Stimulated activated CD4-positive, alpha-beta T cell treated with anti-CD3 and anti-CD28 coated beads, Interleukin-12 subunit alpha, Interleukin-12 subunit beta, amount 100 ng/mL, for 24 hours (primary cell): ENCODE measurements at places on chromosomes 5 and 9.

GRCh38 chr9:32468740-32469139 is 57.3 kb downstream of the RIGI start:
- DNase-seq, result no peak

GRCh38 chr5:38535248-38535750 is 21.1 kb downstream of the LIFR start:
- DNase-seq, result no peak

DNA sequence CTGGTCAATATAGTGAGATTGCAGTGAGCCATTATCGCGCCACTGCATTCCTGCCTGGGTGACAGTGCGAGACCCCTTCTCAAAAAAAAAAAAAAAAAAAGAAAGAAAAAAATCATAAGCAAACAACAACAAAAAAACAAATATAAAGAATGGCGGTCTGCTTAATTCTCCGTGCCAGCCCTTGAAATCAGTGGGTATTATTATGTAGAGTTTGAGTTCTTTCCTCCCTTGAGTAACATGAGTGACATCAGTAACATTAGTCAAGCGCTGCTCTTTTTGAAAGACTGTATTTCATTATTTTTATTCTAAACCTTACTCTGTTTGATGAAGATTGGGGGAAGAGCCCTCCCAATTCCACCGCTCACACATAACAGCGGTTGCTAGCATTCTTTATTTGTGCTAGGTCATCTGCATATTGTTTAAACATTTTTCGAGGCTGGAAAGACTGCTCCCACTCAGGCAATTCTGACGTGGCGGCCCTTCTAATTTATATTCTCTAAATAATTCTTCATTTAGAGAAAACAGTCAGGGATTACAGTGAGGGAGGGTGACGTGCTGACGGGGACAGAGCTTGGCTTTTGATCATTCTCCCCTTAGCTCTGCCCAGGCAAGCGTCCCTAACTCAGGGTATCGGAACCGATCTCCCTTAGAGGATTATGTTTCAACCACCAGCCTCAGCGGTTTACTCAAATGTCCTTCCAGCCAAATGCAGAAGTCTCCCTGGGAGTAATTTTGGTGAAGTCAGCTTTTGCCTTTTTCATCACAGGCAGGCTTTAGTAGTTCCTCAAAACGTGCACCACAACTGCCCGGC is 860 bp upstream of the MARCHF6 start:
- DNase-seq, result no peak

GRCh38 chr9:77909306-77909705 is 122.3 kb downstream of the GNAQ start:
- no peak for DNase-seq

- no peak for DNase-seq
Measured at GRCh38 chr9:96122282-96122681, 179.7 kb downstream of the HSD17B3 start.

DNA sequence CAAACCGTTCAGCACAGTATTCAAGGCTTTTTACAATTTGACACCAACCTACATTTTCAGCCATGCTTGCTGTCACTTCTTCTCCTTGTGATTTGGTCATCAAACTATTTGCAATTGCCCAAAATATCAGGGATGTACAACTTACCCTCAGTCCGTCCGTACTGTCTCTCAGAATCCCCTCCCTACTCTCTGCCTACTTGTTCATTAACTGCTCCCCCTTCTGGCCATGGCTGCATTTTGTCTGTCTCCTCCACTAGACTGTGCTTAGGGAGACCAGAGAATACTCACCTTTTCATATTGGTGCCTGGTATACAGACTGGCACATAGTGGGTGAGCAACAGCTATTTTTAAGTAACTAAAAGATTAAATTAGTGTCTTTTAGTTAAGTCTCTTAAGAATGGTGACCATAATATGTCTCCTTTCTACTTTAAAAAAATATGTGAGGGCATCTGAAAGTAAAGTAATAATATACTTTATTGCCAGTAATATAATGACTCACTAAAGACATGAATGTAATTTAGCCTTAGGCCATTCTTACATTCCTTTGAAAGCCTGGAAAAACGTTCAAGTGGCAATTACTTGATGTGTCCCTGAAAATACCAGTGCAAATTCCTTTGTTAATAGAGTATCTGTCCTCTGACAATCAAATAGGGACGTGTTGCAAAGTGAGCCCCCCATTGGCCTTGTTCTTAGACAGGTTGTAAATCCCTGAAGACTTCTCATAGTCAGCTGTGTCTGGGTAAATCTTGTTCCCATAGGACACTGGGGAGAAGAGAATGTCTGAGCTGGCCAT is 27.8 kb downstream of the PRLR start:
- peak; percentile 45 for DNase-seq

DNA sequence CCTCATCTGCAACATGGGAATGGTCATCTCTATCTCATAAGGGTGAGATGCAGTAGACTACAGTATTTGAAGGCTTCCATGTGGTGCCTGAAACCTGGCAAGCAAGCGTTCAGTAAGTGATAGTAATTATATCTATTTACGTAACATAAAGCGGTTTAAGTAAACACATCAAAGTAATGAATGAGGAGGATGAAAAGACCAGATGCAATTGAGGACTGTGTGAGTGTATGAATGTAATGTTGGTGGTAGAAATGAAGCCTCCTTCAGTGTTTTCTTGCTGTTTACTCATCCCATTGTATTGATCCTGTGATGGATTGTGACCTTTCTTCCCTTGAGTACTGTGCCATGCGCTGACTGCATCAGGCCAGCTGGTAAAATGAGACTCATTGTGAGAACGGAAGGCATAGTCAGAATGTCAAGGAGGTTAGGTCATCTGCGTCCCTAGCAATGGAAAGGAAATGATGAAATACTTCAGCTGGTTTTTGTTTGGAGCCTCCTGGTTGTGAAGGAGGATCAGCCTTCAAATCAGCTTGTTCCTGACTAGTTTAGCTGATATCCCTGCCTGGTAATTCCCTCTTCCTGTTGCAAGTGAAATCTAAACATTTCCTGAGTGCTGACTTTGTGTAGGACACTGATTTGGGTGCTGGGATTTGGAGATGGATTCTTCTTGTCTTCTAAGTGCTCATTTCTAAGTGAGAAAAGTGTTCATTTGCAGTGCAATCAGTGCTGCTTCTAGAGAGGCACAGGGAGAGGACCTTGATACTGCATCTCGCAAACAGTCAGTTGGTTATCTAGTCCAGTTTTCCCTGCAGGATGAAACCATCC is 35.6 kb downstream of the TNFSF8 start:
- no peak for DNase-seq

GRCh38 chr9:90894986-90895687 is 93.5 kb downstream of the SYK start:
- no peak for DNase-seq

GRCh38 chr5:159262472-159262858 is 625 bp upstream of the UBLCP1 start:
- no peak for DNase-seq

- no peak for DNase-seq
Measured at GRCh38 chr5:61139094-61139873, 23.0 kb downstream of the SMIM15 start.

DNA sequence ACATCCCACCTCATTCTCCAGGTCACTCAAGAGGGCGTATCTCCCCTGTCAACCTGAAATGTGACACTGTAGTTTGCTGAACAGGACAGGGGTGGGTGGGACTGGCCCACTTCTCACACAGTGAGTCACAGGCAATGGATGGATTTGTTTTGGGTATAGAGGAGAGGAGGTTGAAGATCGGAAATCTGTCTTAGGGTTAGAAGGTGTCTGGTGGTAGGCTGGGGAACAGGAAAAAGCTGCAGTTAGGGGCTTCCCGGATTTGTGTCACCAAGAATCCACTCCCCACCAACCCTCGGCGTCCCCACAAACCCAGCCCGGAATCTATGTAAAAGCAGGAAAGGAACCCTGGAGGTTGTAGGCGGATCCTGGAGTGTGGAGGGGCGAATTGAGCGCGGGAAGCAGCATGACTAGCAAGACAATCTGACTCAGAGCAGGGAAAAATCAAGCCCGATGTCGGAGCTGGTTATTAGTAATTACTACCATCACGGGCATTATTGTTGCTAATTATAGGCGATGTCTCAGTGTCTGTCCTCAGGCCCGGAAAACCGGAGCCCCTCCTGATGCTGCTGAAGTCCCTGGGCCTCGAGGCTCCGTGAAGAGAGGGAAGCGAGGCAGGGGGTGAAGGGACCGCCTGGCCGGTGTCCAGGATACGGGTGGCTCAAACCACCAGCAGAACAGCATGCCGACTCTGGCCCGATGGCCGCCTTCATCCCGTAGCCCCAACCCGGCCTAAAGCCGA is 1.7 kb upstream of the IRX1 start:
- DNase-seq, result no peak

DNA sequence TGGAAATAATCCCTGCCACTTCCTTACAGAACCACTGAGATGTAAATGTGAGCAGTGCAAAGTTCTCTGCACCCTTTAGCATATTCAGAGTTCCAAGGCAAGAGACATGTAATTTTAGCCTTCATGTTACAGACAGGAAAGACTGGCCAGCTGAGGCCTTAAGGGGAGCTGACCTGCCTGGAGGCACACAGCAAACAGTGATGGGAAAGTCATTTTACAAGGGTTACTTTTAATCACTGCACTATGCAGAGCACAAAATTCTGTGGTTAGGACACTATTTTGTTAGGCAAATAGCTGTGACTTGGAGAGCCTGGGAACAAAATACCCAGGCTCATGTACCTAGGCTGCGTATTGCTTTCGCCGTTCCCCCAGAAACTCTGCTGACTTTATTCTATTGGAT is 30.2 kb upstream of the TNIP1 start:
- no peak for DNase-seq

DNA sequence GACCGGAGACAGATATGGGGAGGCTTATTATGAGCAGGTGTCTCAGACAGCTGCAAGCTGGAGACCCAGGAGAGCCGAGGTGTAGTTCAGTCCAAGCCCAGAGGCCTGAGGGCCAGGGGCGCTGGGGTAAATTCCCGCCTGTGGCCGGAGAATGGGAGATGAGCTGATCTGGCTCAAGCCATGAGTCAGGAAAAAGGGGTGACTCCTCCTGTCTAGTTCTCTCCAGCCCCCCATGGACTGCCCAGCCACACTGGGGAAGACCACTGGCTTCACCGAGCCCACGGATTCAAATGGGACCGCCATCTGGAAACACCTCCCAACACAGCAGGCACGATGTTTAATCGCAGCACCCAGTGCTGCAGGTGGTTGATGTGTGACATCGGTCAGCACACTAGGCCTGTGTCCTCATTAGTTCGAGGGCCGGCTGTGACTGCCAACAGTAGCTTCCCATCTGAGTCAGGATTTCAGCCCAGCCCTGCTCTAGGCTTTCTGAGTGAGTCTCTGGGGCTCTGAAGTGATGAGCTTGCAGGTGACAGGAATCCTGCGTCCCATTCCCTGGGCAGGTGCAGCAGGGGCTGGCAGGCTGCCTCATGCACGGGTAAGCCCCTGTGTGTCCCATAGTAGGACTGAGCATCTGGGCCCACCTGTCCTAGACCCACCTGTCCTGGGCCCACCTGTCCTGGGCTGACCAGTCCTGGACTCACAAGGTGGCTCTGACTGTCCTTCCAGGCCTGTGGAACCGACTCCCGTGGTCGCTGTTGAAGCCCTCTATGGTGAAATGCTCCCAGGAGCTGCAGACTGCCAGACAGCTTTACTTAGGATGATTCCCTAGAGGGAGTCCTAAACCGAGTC is 49.7 kb downstream of the AHRR start:
- no peak for DNase-seq

- DNase-seq, result no peak
Measured at GRCh38 chr5:93044859-93045666, 536.0 kb downstream of the NR2F1-AS1 start.

- no peak for DNase-seq
Measured at GRCh38 chr5:119512277-119512676, 60.0 kb downstream of the HSD17B4 start.

DNA sequence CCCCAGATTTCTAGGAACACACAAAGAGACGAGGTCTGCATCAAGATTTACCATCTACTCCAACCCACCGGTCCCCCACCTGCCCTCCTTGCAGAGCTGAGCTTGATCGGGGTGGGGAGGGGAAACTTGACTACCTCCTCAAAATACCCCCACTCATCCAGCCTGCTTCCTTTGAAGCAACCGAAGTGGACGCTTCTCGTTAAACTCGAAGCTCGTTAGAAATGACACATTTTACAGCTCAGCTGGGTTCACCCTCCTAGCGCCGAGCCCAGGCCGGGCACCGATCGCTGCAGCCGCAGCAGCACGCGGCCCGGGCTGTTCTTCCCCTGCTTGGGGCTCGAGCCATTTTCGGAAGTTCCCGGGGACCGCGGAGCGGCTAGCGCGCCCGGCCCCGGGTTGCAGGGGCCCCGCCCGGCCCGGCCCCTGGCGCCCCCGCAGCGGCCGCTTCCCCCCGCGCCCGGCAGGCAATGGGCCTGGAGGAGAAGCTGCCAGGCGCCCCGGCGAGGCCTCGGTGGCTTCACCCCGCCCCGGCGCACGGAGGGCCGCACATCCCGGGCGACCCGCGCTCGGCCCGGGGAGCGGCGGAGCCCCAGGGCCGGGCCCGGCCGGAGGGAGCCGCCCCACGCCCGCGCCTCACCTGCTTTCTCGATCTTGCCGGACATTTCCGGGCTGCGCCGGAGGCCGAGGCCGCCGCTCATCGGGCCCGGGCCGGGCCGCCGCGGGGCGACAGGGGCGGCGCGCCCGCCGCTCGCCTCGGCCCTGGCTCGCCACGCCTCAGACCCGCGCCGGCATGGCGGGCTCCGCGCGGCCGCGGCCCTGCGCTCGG is 530 bp downstream of the RAPGEF1 start:
- no peak for DNase-seq

DNA sequence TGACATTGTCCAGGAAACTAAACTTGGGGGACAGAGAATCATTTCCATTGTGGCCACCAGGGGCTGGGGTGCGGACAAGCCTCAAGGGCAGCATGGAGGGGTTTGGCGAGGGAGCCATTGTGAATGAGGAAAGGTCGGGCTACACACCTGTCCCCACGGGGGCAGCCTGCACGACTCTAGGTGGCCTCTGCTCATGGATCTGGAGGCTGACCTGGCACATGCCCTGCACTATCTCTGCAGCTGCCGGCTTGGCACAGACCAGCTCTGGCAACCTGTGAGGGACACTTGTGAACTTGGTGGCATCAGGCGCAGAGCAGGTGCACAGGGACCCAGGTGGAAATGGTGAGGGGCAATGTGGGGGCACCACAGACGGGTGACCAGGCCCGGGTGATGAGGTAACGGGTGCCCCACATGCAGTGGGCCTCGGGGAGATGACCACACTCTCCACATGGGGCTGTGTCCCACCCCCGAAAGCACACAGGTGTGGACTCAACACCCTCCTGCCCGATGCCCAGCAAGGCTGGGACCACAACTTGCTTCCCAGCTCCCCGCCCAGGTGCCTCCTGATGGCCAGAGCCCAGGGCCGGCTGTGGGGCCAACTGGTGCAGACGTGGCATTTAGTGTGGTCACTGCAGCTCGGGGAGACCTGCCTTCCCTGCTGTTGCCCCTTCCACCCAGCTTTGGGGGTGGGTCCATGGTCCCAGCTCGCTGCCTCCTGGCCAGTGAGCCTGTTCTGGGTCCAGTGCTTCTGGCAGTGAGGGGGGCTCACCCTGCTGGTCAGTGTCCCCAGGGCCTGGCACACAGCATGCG is 60.9 kb upstream of the UBAC1 start:
- no peak for DNase-seq

DNA sequence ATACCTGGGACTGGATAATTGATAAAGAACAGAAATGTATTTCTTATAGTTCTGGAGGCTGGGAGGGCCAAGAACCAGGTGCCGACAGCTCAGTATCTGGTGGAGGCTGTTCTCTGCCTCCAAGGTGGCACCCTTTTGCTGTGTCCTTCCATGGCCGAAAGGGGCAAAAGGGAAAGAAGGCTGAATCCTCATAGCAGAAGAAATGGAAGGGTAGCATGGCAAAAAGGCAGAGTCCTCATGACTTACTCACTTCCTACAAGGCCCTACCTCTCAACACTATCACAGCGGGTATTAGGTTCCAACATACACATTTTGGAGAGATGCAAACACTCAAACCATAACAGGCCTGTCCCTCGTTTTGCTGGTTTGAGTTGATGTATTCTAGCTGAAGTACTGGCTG is 25.1 kb upstream of the MED10 start:
- no peak for DNase-seq
